ENCODE measurements at places on chromosomes 13 and 19.

GRCh38 chr13:44117351-44117750 lies 237.6 kb downstream of the LACC1 start:
- no peak for DNase-seq

GRCh38 chr13:73089213-73089612 lies 30.4 kb downstream of the KLF5 start:
- no peak for DNase-seq

- DNase-seq = no peak
Observed at GRCh38 chr13:21014139-21014501, 47.3 kb downstream of the LATS2 start.

GRCh38 chr13:45861322-45861721 lies 9.8 kb upstream of the SIAH3 start:
- DNase-seq = no peak

Data from breast epithelium (tissue), 4 donors.